ENCODE measurements at places on chromosomes 1 and 21.

GRCh38 chr1:79472067-79472656, 465.6 kb upstream of the ADGRL4 start:
- DNase-seq, result no peak

GRCh38 chr1:185328255-185328654, 11.2 kb upstream of the IVNS1ABP start:
- DNase-seq, result no peak

GRCh38 chr1:55937840-55938375, 641.5 kb downstream of the PLPP3 start:
- DNase-seq, result no peak

DNA sequence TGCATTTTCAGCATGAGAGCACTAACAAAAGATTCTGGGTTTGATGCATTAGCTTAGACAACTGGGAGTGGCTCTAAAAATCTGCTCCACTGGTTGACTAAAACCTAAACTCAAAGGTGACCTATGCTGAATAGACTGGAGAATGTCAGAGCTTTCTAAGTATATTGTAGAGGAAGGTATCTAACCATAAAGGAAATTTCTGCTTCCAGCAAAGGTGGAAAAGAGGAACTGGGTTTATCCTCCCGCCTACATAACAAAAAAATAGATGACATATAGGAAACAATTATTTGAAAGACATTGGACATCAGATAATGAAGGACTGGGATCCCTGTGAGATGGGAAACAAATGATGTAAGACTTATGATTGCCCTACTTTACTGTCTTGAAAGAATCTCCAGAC, 35.8 kb upstream of the CR2 start:
- no peak for DNase-seq

GRCh38 chr21:37783016-37783415, 133.2 kb downstream of the KCNJ6 start:
- DNase-seq, result no peak

GRCh38 chr1:15279576-15280230, 32.7 kb downstream of the FHAD1 start:
- no peak for DNase-seq

DNA sequence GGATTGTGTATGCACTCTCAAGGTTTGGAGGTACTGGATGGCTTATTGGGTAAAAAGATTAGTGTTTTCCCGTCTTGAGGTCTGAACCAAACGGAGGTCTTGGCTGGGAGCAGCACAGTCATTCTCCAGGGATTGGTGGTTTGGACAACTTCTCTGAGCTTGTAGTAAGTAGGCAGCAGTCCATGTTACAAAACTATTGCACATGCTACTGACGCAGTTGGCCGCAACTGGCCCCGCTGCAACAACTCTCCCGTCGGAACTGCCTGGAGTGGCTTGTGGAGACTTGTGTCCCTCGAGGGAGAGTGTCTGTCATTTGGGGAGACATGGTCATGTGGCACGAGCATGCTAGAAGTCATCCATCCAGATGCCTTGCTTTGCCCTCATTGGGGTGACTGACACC, 276.0 kb downstream of the TM2D1 start:
- DNase-seq, result no peak

DNA sequence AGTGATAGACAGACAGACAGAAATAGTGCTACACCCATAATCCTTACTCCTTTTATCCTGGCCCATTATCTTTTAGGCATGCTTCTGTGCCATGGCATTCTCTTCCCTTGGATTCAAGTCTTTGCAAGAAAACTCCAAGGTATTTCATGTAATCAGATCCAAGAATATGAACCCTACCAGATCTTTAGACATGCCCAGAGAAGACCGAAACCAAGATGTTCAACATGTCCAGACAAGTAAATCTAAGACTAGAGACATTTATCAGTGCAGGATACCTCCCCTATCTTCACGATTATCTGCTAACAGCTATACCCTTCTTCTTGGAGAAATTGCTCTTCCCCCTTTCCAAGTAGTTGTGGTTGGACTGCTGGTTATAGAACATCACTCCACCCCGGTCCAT, 11.8 kb upstream of the C1orf141 start:
- DNase-seq, result no peak

DNA sequence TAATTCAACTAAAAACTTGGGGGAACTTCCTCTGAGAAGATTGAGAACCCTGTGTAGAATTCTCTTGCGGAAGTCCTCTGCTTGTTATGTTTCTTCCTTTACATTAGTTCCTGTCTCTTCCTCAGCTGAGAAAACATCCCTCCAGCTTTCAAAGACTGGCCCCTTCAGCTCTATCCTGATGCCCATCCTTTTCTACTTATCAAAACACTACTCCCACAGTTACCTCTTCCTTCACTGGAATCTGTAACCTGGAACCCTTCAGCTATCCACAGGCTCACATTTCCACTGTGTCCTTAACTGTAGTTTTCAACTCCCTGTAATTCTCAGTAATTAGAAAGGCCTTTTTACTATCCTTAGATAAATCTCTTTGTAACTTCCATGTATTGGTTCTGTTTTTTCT, 6.0 kb upstream of the DEDD start:
- DNase-seq, result no peak

DNA sequence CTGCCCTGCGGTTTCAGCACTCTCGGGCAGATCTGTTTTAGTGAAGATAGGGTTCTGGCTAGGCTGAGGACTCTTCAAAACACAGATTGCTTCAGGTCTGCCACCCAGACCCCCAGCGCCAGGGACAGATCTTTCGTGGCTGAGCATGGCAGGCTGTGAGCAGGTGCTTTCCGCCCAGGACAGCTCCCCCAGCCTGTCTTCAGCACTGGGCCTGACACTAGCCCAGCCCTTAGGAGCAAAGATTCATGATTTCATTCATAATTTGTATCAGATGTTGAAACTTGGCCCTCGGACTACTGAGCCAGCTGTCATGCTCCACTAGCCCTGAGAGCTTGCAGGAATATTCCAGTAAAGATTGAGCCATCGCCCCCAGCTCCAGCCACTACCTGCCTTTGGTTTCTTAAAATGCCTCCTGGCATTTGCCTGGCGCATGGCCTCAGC, 5.9 kb downstream of the ADPRS start:
- no peak for DNase-seq

DNA sequence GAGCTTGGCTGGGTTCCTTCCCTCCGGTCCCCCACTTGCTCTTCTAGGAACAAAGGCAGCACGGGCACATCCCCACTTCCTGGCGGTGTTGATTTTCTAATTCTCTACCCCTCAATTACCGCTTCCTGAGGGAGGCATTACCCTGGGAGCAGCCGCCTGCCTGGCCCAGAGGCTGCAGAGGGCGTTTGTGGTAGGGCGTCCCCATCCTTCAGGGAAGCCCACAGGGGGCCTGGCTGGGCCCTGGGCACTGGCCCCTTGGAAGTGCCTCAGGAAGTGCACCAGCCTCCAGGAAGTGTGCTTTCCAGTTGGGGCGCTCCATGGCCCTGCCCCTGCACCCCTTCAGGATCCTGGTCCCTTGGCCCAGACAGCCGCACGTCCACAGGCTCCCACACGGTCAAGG, 42.1 kb upstream of the CASZ1 start:
- DNase-seq, result no peak
